ENCODE measurements at places on chromosomes 3 and 15. TPM values are rescaled to one million over a fixed set of nuclear protein-coding genes. Genes with fewer than 3 reads are reported as not detected.

DNA sequence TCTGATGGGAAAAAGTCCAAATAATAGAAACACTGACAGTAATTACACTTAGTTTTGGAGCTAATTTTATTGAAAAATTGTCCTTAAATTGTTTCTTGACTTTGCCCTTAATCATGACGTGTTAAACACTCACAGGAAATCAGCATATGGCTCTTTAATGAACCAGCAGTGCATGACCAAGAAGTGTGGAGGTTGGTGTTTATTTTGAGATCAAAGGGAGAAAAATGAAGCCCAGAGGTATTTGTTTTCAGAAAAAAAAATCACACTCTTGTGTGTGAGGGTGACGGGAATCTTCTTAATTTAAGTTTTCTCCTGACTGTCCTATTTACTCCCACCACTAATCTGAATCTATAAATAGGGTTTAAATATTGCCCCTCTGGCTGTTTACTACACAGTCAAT, 28.8 kb upstream of the SYNM start:
- no peak for DNase-seq

DNA sequence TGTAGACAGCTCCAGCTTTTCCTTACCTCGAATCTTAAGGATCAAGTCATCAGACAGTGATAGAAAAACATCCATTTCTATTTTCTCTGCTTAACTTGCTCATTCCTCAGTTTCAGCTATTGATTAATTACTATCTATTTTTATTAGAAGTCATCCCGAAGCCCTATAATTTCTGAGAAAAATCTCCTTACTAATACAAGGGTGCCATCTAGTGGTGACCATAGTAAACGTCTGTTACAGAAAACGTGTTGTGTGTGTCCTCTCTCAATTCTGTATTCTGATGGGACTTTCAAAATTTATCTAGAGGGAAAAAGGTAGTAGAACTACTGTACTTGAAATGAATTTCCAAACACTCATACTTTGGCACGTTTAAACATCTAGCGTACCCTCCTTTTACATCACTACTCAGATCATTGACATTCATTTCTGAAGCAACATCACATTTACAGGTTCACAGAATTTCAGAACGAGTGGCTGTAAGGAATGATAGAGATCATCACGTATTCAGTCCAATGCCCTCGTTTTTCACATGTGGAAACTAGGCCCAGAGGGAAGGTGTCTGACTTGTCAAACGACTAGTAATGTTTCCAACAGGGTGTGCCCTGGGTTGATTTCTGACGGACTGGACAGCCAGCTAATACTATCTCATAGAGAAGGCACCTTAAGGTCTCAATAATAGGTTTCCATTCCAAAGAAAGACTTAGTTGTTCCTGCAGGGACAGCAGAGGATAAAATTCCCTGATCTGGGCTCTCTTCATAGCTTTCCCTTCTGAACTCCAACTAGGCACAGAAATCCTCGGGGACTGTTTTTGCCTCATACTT, 25.6 kb downstream of the HACD2 start:
- DNase-seq = peak; percentile 41

DNA sequence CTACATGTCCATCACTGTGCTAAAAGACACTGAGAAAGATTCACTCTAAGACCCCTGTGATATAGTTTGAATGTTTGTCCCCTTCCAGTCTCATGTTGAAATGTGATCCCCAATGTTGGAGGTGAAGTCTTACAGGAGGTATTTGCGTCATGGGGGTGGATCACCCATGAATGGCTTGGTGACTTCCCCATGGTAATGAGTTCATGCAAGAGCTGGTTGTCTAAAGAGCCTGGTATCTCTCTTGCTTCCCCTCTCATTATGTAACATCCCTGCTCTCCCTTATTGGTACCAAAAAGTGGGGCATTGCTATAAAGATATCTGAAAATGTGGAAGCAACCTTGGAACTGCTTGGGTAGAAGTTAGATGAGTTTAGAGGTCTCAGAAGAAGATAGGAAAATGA, 32.2 kb upstream of the FAM174B start:
- no peak for DNase-seq

DNA sequence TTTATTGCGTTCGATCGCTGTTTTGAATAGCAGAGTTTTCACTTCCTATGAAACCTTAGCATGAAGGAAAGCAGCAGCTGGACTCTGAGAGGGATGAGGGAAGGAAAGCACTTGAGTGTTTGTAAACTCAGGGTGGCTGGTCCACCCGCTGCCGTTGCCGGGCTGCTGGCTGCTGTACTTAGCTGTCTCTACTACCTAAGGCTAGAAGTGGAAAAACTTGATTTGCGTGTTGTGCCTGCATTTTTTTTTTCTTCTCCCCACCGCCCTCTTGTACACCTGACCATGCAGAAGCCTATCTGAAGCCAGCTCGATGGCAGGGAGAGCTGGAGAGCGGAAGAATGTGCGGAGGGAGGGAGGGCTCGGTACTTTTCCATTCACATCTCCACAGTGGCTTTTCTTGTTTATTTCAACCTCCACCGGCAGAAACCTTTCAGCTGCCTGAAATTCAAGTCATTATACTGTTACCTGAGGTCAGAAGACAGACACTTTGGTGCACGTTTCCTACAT, 4.8 kb upstream of the BCL6 start:
- no peak for DNase-seq

GRCh38 chr3:32399030-32399620, 7.5 kb downstream of the CMTM7 start:
- peak; percentile 62 for DNase-seq

Gene PDIA5
- 4.4 TPM for polyA plus RNA-seq

GRCh38 chr15:49110158-49110944, 45.0 kb downstream of the COPS2 start:
- no peak for DNase-seq

DNA sequence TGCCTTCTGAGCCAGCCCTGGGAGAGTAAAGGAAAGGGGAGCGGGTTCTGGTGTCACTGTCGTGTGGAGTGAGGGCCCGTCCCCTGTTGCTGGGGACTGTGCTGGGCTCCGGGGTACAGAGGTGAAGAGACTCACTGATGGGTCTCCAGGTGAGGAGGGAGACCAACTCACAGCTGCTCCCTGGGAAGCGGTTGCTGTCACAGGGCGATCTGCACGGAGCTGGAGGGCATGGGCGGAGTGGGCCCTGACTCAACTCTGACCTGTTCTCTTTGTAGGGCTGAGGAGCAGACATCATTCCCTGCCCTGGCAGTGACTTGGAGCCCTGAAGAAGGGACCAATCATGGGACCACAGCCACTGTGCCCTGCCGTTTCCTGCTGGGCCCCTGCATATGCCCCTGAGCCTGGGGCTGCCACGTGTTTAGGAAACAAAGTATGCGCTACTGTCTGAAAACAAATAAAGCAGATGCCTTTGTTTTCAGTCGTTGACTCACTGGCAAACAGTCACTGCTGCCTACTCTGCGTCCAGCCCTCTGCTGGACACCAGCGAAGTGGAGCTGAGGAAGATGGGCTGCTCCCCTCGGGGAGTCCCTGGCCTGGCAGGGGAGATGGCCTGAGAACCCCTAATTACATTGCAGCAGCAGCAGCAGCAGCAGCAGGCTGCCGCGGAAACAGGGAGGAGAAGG, 22.9 kb upstream of the PLXNA1 start:
- DNase-seq = no peak

Gene POLQ
- 0.05 TPM for polyA plus RNA-seq

GRCh38 chr15:77656294-77656693, 23.6 kb upstream of the LINGO1 start:
- DNase-seq = no peak

Data from CD8-positive, alpha-beta memory T cell (primary cell).